ENCODE measurements at places on chromosomes 3 and 15. TPM values are rescaled to one million over a fixed set of nuclear protein-coding genes. Genes with fewer than 3 reads are reported as not detected.
A peak's percentile ranks its signal among the peaks of the same experiment; 100 is the strongest.

DNA sequence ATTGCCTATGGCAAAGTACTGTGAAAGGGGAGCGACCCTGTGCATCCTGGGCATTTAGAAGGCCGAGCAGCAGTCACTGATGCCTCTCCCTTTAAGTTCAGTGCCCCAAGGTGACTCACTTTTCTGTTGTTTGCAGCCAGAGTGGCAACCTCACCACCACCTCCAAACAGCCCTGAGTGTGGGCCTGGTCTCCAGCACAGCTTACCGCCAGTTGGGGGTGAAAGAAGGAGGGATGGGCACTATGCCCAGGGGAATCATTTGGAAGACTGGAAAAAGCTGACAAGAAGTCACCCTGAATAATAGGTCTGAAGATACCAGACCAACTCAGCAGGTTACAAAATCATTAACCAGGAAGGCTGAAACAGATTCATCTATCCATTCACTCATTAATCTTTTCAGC, 571.8 kb downstream of the EPHB1 start:
- H3K27ac ChIP-seq, result no peak overlapping the region
- H3K27me3 ChIP-seq, result no peaks in the 10 kb centered on the region
- no peak overlapping the region for H3K4me3 ChIP-seq
- no peaks in the 10 kb centered on the region for H3K4me1 ChIP-seq
- no peaks in the 10 kb centered on the region for H3K36me3 ChIP-seq
- DNase-seq, result no peak

SERPINI2 gene
- not detected for polyA plus RNA-seq

DNA sequence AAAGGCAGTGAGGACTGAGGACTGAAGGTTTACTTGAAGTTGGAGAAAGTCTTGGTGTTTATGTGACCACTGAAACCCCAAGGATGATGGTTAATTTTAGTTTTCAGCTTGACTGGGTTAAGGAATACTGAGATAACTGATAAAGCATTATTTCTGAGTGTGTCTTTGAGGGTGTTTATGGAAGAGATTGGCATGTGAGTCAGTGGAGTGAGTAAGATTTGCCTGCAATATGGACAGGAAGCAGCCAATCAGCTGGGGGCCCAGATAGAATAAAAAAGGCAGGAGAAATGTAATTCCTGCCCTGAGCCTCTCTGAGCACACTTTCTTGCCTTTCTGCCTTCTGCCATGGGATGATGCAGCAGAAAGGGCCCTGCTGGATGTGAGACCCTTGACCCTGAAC, 92.4 kb downstream of the KBTBD8 start:
- DNase-seq, result no peak
- H3K4me3 ChIP-seq, result no peak overlapping the region
- no peaks in the 10 kb centered on the region for H3K36me3 ChIP-seq
- no peaks in the 10 kb centered on the region for H3K4me1 ChIP-seq
- H3K27me3 ChIP-seq, result no peaks in the 10 kb centered on the region
- no peak overlapping the region for H3K27ac ChIP-seq

GRCh38 chr3:158912188-158912587, 110.3 kb downstream of the MFSD1 start:
- H3K4me1 ChIP-seq, result peaks cover 2% of the 10 kb centered on the region
- H3K27ac ChIP-seq, result no peak overlapping the region
- H3K4me3 ChIP-seq, result no peak overlapping the region
- no peaks in the 10 kb centered on the region for H3K27me3 ChIP-seq
- DNase-seq, result no peak

DNA sequence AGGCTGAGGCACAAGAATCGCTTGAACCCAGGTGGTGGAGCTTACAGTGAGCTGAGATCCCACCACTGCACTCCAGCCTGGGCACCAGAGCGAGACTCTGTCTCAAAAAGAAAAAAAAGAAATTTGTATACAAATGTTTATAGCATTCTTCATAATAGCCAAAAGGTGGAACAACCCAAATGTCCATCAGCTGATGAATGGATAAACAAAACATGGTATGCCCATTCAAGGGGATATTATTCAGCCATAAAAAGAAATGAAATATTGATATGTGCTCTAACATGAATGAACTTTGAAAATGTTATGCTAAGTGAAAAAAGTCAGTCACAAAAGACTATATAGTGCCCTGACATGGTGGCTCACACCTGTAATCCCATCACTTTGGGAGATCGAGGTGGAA, 11.4 kb downstream of the LHFPL4 start:
- H3K27me3 ChIP-seq, result no peaks in the 10 kb centered on the region
- DNase-seq, result no peak
- no peak overlapping the region for H3K27ac ChIP-seq
- H3K4me1 ChIP-seq, result no peaks in the 10 kb centered on the region
- H3K4me3 ChIP-seq, result no peak overlapping the region

- H3K4me3 ChIP-seq, result no peak overlapping the region
- H3K27ac ChIP-seq, result no peak overlapping the region
- no peaks in the 10 kb centered on the region for H3K27me3 ChIP-seq
- DNase-seq, result no peak
Measured at GRCh38 chr3:60980342-60980692, 270.9 kb downstream of the FHIT start.

- H3K27ac ChIP-seq, result no peak overlapping the region
- peaks cover 27% of the 10 kb centered on the region for H3K27me3 ChIP-seq
- no peaks in the 10 kb centered on the region for H3K36me3 ChIP-seq
Measured at GRCh38 chr15:96374499-96374898, 44.0 kb downstream of the NR2F2 start.

- no peak for DNase-seq
- H3K27ac ChIP-seq, result no peak overlapping the region
- no peaks in the 10 kb centered on the region for H3K4me1 ChIP-seq
- peaks cover 8% of the 10 kb centered on the region for H3K27me3 ChIP-seq
Measured at GRCh38 chr15:77862651-77863104, 214.8 kb downstream of the TBC1D2B start.

DUOXA2 gene
- not detected for polyA plus RNA-seq

QTRT2 gene
- 6.2 TPM for polyA plus RNA-seq

- peaks cover 4% of the 10 kb centered on the region for H3K4me1 ChIP-seq
- H3K36me3 ChIP-seq, result no peaks in the 10 kb centered on the region
- H3K4me3 ChIP-seq, result no peak overlapping the region
- H3K27me3 ChIP-seq, result no peaks in the 10 kb centered on the region
Measured at GRCh38 chr3:122902326-122902725, 107.5 kb downstream of the SLC49A4 start.

GRCh38 chr3:45546126-45546620, 48.4 kb upstream of the LIMD1 start:
- no peak overlapping the region for H3K27ac ChIP-seq
- no peak overlapping the region for H3K4me3 ChIP-seq
- H3K36me3 ChIP-seq, result peaks cover 3% of the 10 kb centered on the region
- no peak for DNase-seq
- H3K27me3 ChIP-seq, result no peaks in the 10 kb centered on the region

PLA1A gene
- 0.08 TPM for polyA plus RNA-seq

DNA sequence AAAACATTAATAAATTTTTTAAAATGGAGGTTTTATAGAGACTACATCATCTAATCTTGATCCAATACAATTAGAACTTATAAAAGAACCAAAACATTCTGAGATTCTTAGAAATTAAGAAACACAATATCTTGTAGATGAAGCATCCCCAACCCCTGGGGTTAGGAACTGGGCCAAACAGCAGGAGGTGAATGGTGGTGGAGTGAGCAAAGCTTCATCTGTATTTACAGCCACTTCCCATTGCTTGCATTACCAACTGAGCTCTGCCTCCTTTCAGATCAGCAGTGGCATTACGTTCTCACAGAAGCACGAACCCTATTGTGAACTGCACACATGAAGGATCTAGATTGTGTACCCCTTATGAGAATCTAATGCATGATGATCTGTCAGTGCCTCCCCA, 36.3 kb downstream of the KNL1 start:
- H3K4me1 ChIP-seq, result no peaks in the 10 kb centered on the region
- H3K27me3 ChIP-seq, result no peaks in the 10 kb centered on the region
- H3K27ac ChIP-seq, result no peak overlapping the region
- DNase-seq, result no peak
- no peaks in the 10 kb centered on the region for H3K36me3 ChIP-seq

LIPH gene
- polyA plus RNA-seq, result not detected

PROK2 gene
- polyA plus RNA-seq, result not detected

ZPLD1 gene
- polyA plus RNA-seq, result not detected

GRCh38 chr3:127690823-127691452, 18.2 kb downstream of the ABTB1 start:
- no peaks in the 10 kb centered on the region for H3K27me3 ChIP-seq
- peak overlapping the region; percentile 60 for H3K27ac ChIP-seq
- H3K36me3 ChIP-seq, result no peaks in the 10 kb centered on the region

DNA sequence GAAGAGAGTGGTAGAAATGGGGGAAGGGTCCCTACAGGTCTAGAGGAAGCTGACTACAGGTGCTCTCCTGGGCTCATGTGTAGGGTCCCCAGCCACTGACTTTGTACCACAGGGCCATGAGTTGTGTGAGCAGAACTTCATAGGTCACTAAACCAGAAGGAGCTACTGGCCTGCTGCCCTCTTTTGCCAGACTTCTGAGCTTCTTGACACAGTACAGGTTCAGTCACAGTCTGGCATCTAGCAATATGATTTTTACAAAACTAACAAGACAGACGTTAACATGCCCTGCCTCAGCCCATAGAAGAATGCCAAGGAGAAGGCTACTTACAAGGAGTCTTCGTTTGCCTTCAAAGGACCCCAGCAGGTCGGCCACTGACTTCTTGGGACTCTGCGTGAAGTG, 3.2 kb downstream of the CCDC80 start:
- H3K4me3 ChIP-seq, result peak overlapping the region; percentile 60
- no peak for DNase-seq
- H3K4me1 ChIP-seq, result peaks cover 33% of the 10 kb centered on the region
- H3K27ac ChIP-seq, result peak overlapping the region; percentile 96
- peaks cover 16% of the 10 kb centered on the region for H3K36me3 ChIP-seq

GALNT15 gene
- polyA plus RNA-seq, result 4.7 TPM

DNA sequence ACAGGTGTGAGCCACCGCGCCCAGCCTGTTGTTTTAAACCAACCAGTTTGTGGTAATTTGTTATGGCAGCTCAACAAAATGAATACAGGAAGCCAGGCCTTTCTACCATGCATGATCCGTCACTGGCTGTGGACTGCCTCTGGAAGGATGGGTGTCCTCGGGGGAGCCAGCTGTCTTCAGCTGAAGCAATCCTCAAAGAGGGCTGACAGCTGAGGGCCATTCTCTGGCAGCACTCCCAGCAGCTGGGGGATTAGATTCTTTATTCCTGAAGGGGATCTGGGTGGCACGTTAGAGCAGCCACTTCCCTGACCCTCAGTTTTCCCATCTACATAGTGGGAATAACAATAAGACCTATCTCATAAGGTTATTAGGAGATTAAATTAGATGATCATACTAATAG, 24.4 kb downstream of the POLR2M start:
- H3K27me3 ChIP-seq, result no peaks in the 10 kb centered on the region
- no peak for DNase-seq
- no peak overlapping the region for H3K4me3 ChIP-seq
- H3K36me3 ChIP-seq, result no peaks in the 10 kb centered on the region

HCN4 gene
- polyA plus RNA-seq, result not detected

DNA sequence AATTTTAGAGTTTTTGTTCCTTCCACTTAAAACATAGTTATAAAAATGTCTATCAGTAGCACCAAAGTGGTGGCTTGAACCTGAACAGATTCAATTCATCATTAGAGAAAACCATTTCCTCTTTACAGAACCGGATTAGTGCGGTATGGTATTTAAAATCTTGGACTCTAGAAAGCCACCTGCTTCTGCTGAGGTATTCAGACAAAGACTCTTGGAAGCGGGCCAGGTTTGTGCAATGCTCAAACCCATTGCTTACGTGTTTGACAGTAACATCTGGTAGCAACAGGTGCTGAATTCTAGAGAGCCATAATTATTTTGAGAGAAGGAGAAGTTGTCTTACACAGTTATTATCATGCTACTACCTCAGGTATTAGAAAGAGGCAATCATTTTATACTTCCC, 290.5 kb downstream of the NAALADL2 start:
- H3K27ac ChIP-seq, result no peak overlapping the region
- DNase-seq, result no peak
- no peak overlapping the region for H3K4me3 ChIP-seq
- no peaks in the 10 kb centered on the region for H3K27me3 ChIP-seq
- H3K4me1 ChIP-seq, result no peaks in the 10 kb centered on the region
- no peaks in the 10 kb centered on the region for H3K36me3 ChIP-seq

DNA sequence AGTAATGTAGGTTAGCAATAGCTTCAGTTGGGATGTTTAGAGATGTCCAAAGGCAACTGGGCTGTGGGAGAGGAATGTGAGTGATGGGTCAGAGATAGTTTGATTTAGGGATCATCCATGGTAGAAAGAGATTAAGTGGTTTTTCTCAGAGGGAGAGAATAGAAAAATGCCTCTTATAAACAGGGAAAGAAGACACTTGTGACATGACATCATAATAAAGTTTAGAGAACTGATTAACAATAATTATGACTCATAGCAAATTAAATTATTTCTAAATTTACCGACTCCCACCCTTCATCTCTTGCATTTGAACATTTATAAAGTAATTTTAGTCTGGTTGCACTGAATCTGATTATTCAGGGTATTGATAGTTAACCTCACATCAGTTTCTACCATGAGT, 145.1 kb downstream of the CDIN1 start:
- no peaks in the 10 kb centered on the region for H3K36me3 ChIP-seq
- H3K27me3 ChIP-seq, result no peaks in the 10 kb centered on the region
- DNase-seq, result no peak

DNA sequence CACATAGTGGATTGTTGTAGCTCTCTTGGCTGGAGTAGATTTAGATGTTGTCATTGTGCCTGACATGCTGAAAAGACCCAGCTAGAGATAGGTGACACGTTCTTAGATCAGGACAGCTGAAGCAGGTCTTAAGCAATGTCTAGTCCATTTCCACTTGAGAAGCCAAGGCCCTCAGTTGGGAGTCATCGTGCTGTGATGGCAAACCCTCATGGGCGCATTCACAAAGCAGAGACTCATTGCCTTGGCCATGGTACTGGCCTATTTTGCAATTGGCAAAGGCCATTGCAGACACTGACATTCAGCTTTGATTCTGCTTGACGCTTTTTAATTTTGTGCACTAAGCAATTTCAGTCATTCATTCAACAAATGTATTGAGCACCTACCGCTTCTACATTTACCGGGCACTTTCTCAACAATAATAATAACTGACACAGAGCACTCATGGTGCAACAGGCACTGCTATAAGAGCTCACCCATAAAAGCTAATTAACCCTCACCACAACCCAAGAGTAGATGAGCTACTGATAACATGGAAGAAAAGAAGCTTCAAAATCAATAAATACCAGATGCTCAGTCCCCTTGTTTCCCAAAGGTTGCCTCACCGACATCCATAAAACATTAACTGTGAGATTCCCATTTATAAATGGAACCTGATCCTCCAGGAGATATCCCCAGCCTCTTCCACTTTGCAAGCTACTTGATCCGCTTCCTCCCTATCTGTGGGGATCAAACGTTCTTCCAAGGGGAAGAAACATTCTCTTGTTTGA, 200.1 kb downstream of the TLE3 start:
- H3K4me1 ChIP-seq, result peaks cover 40% of the 10 kb centered on the region
- peak; percentile 51 for DNase-seq
- H3K4me3 ChIP-seq, result no peak overlapping the region
- H3K36me3 ChIP-seq, result no peaks in the 10 kb centered on the region
- H3K27me3 ChIP-seq, result peaks cover 9% of the 10 kb centered on the region

Measured in SK-N-SH (cell line).